ENCODE measurements at places on chromosomes 4 and X.

DNA sequence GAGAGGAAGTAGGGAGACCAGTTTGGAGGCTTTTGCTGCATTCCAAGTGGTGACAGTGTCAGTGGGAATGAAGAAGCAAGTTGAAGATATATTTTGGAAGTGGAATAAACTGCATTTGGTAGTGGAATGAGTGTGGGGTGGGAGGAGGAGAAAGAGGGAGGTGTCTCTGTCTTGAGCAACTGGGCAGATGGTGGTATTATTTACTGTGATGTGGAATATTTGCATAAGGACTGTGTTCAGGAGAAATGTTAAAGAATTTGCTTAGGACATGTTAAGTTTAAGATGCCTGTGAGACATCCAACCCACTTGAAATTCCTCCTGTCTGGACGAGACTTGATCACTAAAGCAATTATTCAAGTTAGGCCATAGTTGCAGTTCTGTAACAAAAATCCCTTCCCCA, 448.9 kb upstream of the AMOT start:
- no peak for DNase-seq

- DNase-seq = no peak
Measured at GRCh38 chr4:25346913-25347312, 30.1 kb upstream of the ANAPC4 start.

- no peak for DNase-seq
Measured at GRCh38 chrX:106247162-106247561, 79.1 kb downstream of the PWWP3B start.

DNA sequence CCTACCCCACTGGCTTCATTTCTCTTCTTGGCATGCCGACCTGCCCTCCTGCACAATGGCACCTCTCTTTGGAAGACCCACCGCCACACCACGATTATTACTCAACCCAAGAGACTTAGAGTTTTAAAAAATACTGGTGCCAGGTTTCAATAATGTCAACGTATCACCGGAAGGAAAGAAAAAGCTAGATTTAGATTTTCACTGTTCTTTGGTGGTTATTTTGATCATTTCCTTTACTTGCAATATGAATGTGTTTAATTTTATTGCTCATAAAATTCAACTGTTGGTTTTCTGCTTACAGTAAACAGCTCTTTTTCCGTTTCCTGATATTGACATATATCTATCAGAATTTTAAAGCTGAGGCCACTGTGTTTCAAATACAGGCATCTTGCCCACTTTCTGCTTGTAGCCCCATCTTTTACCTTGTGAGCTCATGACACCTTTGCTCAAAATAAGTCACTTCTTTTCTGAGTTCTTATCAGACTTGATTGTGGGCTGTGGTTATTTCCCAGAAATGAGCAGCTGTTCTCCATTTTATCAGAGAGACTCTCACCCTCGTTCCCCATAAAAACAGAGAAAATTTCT, 439.1 kb downstream of the INPP4B start:
- DNase-seq = no peak

DNA sequence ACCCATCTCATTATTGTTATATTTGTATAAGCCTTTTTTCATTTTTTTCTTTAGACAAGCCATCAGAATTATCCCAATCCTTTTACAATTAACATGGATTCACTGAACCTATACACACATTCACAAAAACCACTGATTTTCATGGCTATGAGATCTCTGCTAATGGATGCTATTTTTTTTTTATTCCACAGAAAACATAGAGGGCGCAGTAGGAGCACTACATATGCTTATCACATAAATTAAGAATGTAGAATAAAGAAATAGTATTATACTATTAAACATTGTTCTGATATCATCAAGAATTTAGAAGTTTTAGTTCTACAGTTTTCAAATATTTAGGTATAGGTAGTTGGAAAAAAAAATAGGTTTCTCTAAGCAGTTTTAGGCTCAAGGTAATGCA, 1477.4 kb downstream of the ARAP2 start:
- no peak for DNase-seq

DNA sequence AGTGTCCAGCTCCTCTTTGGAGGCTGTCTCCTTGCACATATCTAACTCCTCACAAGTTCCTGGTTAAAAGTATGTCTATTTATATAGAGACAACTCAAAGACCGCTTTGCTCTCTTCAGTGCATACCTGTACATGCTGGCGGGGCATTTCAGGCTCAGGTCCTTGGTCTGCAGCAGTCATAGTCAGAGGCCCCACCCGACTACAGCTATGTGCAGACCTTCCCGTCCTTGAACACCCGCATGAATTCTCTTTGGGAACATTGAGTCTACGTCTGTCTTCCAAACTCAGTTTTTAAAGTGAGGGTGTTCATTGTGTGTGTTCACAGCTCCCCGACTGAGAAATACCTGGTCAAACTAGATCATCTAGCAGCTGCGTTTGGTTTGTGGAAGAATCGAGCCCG, 4.2 kb downstream of the BCOR start:
- no peak for DNase-seq

DNA sequence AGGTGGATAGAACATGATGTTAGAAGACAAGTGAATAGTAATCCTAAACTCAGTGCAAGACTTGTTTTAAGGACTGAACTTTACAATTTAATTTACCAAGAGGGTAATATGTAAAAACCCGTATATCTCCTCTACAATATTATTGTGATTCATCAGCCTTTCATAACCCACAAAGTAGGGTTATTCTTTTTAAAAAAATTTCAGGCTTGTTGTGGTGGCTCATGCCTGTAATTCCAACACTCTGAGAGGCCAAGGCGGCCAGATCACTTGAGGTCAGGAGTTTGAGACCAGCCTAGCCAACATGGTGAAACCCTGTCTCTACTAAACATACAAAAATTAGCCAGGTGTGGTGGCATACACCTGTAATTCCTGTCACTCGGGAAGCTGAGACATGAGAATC, 7.2 kb downstream of the IBSP start:
- DNase-seq = no peak

DNA sequence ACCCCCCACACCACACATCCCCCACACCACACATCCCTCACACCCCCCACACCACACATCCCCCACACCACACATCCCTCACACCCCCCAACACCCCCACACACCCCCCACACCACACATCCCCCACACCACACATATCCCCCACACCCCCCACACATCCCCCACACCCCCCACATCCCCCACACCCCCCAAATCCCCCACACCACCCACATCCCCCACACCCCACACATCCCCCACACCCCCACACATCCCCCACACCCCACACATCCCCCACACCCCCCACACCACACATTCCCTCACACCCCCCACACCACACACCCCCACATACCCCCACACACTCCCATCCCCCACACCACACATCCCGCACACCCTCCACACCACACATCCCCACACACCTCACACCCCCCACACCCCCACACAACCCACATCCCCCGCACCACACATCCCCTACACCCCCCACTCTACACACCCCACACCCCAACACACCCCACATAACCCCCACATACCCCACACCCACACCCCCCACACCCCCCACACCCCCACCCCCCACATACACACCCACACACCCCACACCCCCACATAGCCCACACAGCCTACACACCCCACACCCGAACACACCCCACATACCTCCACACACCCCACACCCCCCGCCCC, 172.9 kb downstream of the DCLK2 start:
- no peak for DNase-seq

- no peak for DNase-seq
Measured at GRCh38 chrX:139647597-139647996, 60.4 kb downstream of the MCF2 start.

DNA sequence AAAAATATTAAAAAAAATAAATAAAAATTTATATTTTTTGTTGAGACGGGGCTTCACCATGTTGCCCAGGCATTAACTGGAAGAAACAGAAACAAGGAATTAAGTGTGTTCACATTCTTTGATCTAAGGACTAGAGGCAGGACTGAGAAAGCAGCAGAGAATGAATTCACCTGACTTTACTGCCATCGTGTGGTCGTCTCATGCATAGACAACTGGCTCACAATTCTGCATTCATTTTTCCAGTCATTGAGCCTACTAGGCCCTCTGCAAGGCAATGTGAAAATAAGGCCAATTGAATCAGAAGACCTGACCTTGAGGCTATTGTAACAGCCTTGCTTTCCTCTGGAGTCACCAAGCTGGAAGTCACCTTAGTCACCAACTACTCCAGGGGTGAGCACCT, 37.4 kb downstream of the LHFPL1 start:
- no peak for DNase-seq

GRCh38 chr4:7922466-7922865, 17.2 kb downstream of the AFAP1 start:
- DNase-seq = no peak

- DNase-seq = no peak
Measured at GRCh38 chr4:163195247-163195765, 28.6 kb upstream of the NAF1 start.

GRCh38 chrX:23035493-23035892, 35.7 kb downstream of the DDX53 start:
- DNase-seq = no peak

DNA sequence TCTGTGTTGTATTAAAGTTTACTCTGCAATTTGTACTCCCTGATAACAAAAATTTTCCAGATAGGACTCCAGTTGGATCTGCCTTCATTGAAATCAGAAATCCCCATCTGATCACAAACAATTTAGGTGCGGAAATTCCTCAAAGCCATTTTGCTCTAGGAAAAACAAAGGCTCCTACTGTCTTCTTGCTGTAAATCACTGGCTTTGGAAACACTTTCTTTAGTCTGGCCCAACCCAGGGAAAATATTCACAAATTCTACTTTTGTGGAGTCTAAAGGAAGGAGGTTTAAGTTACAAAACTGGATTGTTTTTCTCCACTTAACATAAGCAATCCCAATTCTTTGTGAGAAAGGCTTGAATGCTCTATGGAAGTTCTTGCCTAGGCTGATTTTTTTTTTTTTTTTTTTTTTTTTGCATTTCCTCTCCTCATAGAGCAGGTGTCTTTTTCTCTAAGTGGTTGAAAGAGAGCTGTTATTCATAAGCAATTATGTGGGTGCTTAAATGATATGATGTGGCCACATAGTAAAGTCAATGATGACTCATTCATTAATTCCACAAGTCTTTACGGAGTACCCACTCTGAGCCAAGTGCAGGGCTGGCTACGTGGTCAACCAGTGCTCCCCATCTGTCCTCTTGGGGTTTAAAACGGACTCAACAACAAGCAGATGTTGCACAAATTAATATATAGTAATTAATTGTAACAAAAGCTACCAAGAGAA, 261.4 kb downstream of the LDB2 start:
- DNase-seq = no peak

GRCh38 chr4:1245481-1246051, 3.4 kb downstream of the CTBP1 start:
- DNase-seq = peak; percentile 14

GRCh38 chr4:112266823-112267222, 18.9 kb downstream of the TIFA start:
- no peak for DNase-seq

- no peak for DNase-seq
Measured at GRCh38 chr4:42715807-42716482, 59.0 kb upstream of the ATP8A1 start.

DNA sequence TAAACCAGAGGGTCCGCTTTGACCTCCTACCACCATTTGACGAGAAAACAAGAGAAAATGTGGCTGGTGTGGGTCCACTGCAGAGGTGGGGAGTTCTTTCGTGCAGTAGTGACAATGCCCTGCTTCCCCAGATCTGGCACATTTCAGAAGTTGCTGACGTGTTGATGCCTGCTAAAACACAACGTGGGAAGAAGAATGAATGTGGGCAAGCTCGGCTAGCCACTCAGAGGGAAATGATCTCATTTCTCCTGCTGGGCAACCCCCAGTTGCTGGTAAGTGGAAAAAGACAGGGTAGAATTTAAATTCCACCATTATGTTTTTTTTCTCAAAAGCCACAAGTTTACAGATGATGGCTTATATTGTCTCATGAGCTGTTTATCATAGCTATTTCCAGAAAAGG, 77.9 kb downstream of the LUZP4 start:
- DNase-seq = no peak

- DNase-seq = no peak
Measured at GRCh38 chrX:50617183-50617582, 146.6 kb upstream of the DGKK start.

DNA sequence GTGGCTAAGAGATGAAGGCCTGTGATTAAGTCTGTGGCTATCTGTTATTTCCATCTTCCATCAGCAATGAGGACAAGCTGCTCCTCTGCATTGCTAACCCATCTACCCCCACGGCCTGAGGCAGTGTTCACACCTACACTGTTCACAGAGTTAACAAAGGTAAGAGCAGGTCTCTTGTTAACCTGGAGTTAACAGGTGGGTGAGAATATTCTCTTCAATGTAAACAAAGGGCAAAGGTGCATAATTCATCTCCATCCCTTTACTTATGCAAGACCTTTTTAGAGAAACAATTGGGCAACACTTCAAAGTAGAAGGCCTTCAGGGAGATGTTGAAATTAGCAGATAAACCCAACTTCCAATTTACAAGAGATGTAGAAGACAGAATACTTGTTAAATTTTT, 2.8 kb downstream of the SLC35A2 start:
- no peak for DNase-seq

DNA sequence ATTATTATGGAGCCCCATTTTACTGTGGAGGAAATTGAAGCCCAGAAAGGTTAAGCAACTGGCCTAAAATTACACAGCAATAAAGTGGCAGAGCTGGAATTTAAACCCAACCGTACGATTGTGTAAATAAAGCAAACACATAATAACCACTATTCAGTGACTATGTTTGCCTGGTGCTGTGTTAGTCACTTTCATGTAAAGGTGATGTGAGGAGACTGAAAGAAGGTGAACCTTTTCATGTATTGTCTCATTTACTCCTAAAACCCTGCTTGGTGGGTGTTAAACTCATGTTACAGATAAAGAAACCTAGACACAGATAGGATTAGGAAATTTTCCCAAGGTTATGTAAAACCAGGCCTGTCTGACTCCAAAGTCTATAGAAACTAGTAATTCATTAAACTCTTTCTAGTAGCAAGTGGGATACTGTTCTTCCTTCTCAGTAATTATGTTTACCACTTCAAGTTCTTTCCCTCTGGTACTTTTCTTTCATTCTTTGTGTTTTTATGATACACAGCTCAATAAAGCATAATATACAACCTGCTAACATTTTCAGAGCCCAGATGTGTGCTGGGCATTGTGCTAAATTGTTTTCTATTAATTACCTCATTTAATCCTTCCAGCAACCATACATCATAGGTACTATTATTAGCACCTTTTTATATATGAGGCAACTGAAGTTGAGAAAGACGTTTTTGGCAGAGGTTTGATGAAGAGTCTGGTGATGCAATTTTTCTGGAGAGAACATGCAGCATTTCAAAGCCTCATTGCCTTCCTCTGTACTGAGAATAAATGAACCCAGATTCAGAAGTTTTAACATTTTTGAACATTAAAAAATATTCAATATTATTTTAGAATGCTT, 202.7 kb downstream of the SPRY1 start:
- no peak for DNase-seq

Data from activated B cell treated with CpG ODN at 0.5 μM for 24 hours (primary cell).